ENCODE measurements at places on chromosomes 12 and 14.

- no peak for DNase-seq
Measured at GRCh38 chr12:125305231-125305630, 240.0 kb downstream of the AACS start.

DNA sequence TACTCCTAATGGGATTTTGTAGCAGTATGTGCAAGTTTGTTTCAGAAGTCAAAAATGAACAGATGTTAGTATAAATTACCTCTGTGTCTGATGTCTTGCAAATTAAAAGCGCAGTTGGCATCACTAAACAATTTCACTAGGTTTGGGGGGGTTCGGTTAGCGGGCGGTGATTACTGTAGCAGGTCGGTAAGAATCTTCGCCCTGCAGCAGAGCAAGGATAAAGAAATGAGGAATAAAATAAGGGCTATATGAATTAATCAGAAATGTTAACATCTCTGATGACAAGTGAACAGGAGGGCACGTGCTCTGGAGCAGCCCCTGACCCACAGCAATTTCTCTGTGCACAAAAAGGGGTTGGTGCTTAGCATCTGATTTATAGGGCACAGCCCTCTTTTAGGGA lies 43.6 kb upstream of the VSX2 start:
- DNase-seq, result no peak

GRCh38 chr14:105532735-105533141 lies 6.4 kb downstream of the TMEM121 start:
- no peak for DNase-seq

DNA sequence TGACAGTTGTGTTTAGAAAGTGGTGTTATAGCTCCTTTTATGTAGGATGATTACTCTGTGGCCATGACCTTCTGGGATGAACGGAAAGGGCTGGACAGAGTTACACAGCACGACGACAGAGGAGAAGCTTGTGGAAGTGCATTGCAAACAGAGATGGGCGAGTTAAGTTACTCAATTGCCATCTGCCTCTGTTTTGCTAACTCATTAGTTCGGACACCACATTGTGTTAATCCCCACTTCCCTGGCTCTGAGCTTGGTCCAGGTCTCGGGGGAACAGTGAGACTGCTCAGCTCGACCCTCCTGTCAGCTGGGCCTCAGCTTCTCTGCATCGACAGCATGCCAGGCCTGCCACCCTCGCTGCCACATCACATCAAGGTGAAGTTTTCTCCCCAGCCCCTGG lies 408.0 kb downstream of the ZFP36L1 start:
- DNase-seq, result no peak

- no peak for DNase-seq
Measured at GRCh38 chr14:76917158-76917596, 91.0 kb downstream of the LRRC74A start.

- no peak for DNase-seq
Measured at GRCh38 chr14:66072190-66073084, 413.7 kb upstream of the CCDC196 start.

- no peak for DNase-seq
Measured at GRCh38 chr12:65937161-65937641, 112.9 kb downstream of the HMGA2 start.

DNA sequence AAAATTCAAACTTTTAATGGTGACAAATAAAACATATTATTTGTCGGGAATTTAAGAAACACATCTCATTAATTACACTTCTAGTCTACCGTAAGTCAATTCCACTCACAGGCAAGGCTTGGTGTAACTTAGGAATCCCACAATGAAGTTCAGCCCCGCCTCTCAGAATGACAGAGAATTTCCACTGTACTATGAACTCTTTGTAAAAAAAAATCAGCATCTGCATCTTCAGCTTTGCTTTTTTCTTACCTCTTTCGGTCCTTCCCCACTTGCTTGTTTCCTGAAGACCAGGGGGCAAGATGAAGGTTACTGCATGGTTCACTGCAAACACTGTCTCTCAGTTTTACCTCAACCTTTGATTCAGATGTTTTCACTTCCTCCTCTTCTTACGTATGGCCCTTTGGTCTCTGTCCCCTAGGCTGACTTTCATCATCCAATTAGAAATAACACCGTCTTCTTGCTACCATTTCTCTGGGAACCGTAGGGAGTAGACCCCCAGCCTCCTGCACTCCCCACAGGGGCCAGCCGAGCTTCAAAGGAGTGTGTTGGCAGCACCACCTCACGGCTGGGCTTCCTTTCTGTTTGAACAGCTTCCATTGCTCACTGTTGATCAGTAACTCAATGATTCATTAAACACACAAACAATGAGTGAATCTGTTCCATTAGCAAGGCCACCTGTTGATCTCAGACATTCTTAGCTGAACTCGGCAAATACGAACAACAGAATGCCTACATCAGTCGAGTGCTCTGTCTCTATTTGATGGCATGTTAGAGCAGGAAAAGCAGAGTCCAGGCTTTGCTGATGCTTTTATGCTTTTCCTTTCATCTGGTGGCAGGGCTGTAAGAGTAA lies 343.0 kb downstream of the BMP4 start:
- DNase-seq, result peak; percentile 44

- DNase-seq, result no peak
Measured at GRCh38 chr12:110343736-110344555, 59.6 kb downstream of the ANAPC7 start.

GRCh38 chr12:109770861-109771670 lies 57.4 kb downstream of the FAM222A start:
- DNase-seq, result no peak

- no peak for DNase-seq
Measured at GRCh38 chr14:93318927-93319326, 13.9 kb downstream of the BTBD7 start.

GRCh38 chr14:33675415-33676130 lies 275.3 kb downstream of the EGLN3 start:
- DNase-seq, result no peak

GRCh38 chr12:49627752-49628360 lies 4.5 kb downstream of the PRPF40B start:
- DNase-seq, result no peak

GRCh38 chr14:105315211-105315721 lies 718 bp downstream of the PACS2 start:
- no peak for DNase-seq

GRCh38 chr12:55188974-55189556 lies 31.8 kb upstream of the OR10A7 start:
- DNase-seq, result peak; percentile 43

- no peak for DNase-seq
Measured at GRCh38 chr14:50941151-50941550, 3.1 kb downstream of the PYGL start.

DNA sequence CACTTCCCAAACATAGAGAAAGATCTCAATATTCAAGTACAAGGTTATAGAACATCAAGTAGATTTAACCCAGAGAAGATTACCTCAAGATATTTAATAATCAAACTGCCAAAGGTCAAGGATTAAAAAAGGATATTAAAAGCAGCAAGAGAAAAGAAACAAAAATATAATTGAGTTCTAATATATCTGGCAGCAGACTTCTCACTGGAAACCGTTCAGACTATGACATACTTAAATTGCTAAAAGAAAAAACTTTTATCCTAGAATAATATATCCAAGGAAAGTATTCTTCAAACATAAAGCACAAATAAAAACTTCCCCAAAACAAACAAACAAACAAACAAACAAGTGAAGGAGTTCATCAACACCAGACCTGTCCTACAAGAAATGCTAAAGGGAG lies 92.4 kb downstream of the FSCB start:
- DNase-seq, result no peak

GRCh38 chr14:99951085-99951484 lies 114.1 kb upstream of the EVL start:
- no peak for DNase-seq

- no peak for DNase-seq
Measured at GRCh38 chr14:51336734-51337133, 96.7 kb downstream of the TMX1 start.

DNA sequence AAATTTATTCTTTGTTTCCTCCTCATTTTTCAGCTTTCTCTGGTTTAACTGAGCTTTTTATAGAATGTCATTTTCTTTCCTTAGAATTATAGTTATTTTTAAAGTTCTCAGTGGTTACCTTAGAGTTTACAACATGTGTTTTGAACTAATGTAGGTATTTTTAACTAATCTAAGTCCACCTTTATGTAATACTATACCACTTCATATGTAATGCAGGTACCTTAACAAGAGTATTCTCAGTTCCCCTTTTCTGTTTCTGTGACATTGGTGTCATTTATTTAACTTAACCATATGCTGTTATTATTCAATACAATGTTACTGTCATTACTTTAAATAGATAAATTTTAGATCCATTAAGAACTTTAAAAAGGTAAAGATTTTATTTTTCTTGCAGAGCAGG lies 30.3 kb upstream of the KCNC2 start:
- DNase-seq, result no peak

GRCh38 chr14:35333797-35334743 lies 41.9 kb downstream of the PSMA6 start:
- DNase-seq, result no peak

GRCh38 chr12:53757101-53757770 lies 5.5 kb upstream of the CISTR start:
- DNase-seq, result no peak

DNA sequence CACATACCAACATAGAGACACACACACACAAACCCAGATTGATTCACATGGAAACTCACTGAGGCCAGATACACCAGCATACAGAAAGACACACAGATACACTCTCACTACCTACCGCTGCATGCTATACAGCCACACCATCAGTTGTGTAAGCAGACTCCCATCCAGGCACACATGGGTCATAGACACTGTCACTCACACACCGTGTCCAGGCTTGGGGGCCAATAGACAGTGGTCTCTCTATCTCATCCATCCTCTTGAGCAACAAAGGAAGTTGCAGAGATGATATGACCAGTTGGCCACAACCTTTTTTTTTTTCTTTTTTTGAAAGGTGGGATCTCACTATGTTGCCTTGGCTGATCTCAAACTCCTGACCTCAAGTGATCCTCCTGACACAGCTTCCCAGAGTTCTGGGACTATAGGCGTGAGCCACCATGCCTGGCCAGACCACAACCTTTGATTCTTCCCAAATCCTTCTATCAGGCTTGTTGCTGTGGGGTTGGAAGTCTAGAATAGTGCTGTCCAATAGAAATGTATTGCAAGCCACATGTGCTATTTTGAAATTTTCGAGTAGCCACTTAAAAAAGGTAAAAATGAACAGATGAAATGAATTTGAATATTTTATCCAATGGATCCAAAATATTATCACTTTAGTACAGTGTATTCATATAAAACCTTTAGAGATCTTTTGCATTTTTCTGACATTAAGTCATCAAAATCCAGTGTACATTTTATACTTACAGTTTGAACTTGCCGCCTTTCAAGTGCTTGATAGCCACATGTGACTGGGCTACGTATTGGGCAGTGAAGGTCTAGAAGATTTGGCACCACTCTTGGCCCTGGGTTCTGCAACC lies 7.4 kb downstream of the LRP1-AS start:
- DNase-seq, result no peak

DNA sequence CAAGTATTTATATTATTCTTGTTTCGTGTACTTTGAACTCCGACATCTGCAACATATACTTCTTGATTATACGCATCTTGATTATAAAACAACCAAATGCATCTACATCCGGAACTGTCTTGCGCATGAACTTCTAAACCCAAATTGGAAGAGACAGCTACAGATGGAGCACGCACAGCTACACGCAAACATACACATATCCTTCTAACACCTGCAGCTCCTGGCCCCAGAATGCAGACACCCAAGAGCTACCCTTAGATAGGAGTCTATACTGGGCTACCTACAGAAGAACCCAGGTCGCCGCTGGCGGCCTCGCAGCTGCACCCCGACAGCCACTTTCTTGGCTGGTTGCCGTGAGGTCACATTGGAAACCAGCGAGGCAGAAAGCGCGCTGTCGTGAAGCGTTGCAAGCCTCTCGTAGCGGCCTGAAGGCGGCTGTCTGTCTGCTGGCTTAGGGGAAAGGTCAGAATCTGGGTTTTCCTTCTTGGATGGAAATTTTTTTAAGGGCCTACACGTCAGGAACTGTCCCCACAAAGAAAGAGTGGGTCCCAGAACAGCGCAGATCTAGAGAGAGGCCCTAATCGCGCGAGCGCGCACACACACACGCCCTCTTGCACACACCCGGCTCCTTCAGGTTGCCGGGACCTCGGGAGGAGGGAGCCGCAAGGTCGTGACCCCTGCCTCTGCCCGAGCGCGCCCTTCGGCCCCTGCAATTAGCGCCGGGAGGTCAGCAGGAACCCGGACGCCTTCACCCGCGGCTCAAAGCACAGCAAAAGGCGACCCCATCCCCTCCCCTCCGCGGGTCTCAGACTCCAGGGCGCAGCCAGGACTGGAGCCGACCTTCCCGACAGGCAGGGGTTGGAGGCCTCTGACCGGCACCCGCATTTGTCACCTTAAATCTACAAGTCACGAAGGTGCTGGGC lies 17.0 kb downstream of the TBX3 start:
- no peak for DNase-seq

DNA sequence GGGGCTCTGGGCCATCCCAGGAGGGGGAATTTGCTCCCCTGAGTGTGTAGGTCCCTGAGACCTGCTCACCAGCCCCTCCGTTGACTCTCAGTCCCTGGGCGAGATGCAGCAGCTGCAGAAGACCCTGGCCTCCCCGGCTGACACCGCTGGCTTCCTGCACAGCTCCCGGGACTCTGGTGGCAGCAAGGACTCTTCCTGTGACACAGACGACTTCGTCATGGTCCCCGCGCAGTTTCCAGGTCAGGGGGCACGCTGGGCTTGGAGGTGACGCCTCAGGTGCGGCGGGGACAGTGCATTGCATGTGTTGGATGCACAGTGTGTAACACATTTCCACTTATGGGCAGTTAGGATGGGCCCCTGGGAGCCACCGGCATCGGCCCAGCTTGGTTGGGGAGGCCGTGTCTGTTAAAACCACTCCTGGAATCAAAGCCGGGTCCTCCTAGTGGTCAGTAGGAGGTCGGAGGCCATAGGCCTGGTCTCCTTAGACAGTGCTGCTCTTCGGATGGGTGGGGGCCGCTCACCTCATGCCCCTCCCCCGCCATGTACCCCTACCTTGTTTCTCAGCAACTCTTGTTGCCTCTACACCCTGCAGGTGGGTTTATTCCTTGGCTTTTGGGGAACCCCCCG lies 17.1 kb upstream of the PUS1 start:
- no peak for DNase-seq

DNA sequence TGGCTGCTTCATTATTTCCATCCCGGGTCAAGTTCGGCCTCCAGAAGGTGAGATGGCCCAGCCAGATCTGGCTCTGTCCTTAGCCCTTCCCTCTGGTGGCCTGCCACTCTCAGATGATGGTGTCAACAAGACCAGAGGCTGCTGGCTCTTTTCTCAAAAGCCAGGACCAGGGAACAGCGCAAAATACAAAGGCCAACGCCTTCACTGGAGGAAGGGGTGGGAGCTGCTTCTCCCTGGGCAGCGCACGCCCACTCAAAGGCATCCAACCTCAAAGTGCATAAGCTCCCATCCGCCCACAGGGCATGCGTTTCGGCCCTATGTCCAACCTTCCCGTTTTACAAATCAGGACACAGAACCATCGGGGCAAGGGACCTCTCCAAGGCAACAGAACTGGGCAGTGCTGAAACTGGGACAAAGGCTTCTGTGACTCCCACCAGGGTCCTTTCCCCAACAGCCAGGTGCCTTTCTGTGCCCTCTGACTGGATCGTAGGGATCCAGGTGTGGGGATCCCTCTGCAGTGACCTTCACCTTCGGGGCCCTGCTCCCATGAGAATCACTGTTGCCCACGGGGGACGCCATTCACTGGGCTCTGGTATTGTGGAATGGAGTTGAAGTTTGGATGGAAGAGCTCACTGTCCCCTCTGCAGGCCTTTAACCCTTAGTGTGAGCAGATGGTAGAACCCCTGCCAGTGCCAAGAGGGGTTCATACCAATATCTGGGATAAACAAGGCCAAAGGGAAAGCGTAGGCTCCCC lies 76.8 kb downstream of the NINJ2 start:
- no peak for DNase-seq

- DNase-seq, result no peak
Measured at GRCh38 chr12:105573574-105573973, 243.1 kb downstream of the C12orf75 start.

- peak; percentile 44 for DNase-seq
Measured at GRCh38 chr14:32073537-32074189, 3.4 kb upstream of the ARHGAP5 start.

Measured in brain pericyte (primary cell).